ENCODE measurements at places on chromosomes 6 and 20.

DNA sequence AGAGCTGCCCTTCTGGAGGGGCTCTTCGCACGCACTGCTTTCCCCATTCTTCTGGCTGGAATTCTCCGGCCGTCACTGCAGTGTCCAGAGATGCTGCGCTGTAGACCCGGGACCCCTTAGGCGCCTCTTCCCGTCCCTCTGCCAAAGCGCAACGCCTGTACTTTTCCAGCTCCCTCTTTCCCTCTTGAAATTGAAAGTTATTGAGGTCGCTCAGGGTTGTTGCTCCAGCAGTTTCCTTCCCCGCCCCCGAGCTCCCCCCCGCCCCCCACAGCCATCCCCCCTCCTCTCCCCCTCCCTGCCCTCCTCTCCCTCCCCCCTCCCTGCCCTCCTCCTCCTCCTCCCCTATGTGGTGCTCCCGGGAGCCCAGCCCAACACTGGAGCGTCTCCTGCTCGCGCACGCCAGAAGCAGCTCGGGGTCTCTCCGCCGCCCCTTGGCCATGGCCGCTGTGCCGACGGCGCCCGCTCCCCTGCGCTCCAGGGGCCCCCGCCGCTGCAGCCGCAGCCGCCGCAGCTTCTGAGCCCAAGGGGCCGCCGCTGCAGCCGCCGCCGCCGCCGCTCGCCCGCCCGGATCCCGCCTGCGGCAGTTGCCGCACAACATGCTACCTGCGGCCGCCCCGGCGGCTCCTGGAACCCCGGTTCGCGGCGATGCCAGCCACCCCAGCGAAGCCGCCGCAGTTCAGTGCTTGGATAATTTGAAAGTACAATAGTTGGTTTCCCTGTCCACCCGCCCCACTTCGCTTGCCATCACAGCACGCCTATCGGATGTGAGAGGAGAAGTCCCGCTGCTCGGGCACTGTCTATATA lies at the start of gene RSPO3:
RSPO3 (plus strand) TSS at position 374 of the 804 bp plus-strand sequence. CDS start 522 bp downstream, outside the sequence.
- peak; percentile 42 for DNase-seq

- peak; percentile 70 for DNase-seq
These were observed at the start of gene SRPK1 for GRCh38 chr6:35920793-35921732. TSS of gene SRPK1 (minus strand) at chr6:35921098. CDS start at chr6:35921056, 42 bp downstream.

GRCh38 chr20:24959591-24960301 lies 10.7 kb downstream of the CST7 start:
- no peak for DNase-seq

DNA sequence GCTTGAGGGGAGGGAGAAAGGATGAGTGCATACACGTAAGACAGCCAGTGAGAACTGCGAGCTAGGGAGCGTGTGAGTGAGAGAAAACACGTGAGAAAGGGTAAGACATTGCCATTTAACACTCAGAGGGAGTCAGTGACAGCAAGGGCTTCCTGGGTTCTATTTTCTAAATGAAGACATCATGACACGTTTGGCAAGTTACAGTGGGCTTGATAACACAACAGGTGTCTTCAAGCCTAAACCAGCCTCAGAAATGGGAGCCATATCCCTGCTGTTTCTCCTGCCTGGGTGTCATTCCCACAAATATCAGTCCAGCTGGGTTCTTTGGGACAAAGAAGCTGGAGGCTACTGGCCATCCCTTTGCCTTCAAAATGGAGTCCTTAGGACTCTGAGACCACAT lies 16.9 kb upstream of the MOCS1 start:
- no peak for DNase-seq

DNA sequence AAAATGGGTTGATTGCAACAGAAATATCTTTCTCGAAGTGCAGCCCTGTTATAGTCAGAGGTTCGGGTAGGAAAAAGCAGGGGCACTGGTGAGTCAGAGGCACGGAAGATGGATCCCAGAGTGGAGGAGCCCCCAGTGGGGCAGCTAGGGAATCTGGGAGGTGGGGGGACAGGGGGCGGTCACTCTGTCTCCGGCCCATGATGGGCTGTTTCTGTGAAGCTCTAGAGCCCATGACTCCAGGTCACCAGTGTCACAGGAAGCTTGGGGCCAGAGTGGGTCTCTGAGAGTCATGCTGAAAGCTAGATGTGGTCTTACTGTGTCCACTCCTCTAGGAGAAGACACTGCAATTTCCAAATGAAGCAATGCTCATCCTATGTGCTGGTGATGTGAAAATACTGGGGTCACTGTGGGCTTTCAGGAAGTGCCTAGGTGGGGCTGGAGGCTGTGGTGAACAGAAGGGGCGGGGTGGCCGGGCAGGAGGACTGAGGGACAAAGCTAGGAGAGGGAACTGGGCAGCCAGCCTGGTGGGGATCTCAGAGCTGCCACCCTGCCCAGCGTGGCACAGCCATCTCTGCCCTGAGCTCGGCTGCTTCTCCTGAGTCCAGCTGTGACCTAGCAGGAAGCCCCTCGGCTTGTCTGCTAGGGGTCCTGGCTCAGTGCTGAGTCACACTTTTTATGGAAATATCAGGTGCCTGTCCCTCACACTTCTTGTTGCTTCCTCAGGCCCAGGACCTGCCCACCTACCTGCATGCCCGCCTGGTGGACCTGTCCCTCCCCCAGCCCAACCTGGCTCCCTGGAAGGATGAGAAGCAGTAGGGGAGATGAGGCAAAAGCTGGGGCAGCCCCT lies 54.2 kb downstream of the IRF4 start:
- DNase-seq: no peak

- peak; percentile 23 for DNase-seq
These were observed 360.6 kb upstream of the RUNX2 start for GRCh38 chr6:44967481-44967880.

DNA sequence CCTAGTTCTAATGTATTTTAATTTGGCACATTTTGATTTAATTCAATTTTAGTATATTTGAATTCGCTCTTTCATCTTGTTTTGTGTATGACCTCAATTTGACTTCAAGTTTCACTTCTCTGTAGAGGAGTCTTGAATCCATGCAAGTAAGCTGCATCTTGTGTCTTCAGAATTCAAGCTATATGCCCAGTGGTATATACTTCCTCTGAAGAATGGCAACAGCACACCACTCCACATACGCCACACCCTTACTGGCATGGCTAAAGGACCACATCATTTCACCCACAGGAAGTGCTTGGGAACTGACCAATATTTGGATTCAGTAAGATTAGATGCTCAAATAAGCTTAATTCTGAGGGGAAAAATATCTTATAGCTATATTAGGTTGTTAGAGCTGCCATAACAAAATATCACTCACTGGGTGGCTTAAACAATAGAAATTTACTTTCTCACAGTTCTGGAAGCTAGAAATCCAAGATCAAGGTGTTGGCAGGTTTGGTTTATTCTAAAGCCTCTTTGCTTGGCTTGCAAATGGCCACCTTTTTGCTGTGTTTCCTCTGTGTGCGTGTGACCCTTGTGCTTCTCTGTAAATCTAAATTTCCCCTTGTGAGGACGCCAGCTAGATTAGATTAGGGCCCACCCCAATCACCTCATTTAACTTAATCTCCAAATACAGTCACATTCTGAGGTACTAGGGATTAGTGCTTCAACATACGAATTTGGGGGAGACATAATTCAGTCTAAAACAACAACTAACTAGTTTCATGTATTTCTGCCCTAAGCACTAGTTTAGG lies 2.8 kb upstream of the ASF1A start:
- DNase-seq: peak; percentile 10

GRCh38 chr6:133241086-133241900 lies at the start of gene EYA4:
TSS of gene EYA4 (plus strand) at chr6:133241357. CDS start at chr6:133274781, 33,424 bp downstream.
- DNase-seq: peak; percentile 22
